ENCODE measurements at places on chromosomes 3 and 15. TPM values are rescaled to one million over a fixed set of nuclear protein-coding genes. Genes with fewer than 3 reads are reported as not detected.

FHIT gene
- polyA plus RNA-seq, result 11.6 TPM

DNA sequence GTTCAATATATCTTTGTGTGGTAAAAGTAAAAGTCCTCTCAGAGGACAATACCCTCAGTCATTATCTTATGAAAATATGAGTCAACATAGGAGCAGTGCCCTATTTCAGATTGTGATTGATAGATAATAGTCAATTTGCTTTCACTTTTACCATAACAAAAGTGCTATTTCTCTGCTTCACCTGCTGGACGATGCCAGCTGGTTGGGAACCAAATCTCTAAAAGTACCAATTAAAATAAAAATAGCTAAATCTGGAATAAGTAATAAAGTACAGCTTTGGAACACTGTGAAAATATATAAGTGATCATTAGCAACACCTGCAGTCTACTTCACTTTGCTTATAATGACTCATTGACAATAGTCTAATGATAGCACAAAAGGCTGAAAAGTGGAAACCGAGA, 390.3 kb upstream of the AGTR1 start:
- no peak for DNase-seq

GRCh38 chr15:75008629-75009326, 13.4 kb downstream of the SCAMP5 start:
- no peak for DNase-seq

DNA sequence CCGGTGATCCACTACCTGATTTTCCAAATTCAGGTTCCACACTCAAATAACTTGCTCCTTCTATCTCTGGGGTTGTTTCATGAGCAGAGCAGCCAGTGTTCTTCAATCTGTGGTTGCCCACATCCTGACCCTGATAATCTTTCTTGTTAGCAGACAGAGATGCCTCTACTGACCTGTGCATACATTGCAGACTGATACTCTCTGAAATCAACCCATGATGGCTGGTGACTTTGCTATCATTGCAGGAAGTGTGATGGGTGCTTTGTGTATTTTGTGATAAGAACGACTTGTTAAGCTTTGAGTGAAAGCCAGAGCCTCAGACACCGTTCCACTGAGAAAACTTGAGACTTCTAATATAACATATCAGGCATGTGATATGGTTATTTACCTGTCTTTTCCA, 39.9 kb downstream of the GATM start:
- no peak for DNase-seq

SLCO2A1 gene
- polyA plus RNA-seq, result 14.2 TPM

DNA sequence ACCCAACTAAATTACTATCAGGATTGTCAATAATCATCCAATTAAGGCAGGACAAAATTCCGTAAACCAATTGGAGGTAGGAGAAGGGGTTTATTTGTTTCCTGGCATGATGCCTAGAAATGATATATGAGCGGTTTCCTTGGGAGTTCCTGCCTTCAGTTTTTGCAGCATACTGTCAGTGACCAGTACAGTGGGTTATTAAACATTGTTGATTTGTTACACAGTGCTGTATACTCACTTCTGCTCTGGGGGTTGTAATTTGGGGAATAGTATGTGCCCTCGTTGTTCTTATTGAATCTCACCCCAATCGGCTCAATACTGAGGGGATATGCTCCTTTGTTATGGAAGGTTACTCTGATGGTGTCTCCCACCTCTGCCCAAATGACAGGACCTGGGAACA, 22.2 kb downstream of the CP start:
- DNase-seq, result no peak

All from heart right ventricle (tissue), 16 donors.